ENCODE measurements at places on chromosomes 4 and X.
A peak's percentile ranks its signal among the peaks of the same experiment; 100 is the strongest.

- DNase-seq: no peak
Observed at GRCh38 chr4:82792912-82793649, 5.5 kb downstream of the SCD5 start.

GRCh38 chrX:36241397-36241796, 321.9 kb downstream of the CFAP47 start:
- no peak for DNase-seq

GRCh38 chrX:9875801-9876200, 89.6 kb downstream of the SHROOM2 start:
- DNase-seq: no peak

- no peak for DNase-seq
Observed at GRCh38 chrX:150854856-150855255, 43.6 kb downstream of the CD99L2 start.

GRCh38 chr4:151876381-151876988, 115.7 kb upstream of the GATB start:
- no peak for DNase-seq

DNA sequence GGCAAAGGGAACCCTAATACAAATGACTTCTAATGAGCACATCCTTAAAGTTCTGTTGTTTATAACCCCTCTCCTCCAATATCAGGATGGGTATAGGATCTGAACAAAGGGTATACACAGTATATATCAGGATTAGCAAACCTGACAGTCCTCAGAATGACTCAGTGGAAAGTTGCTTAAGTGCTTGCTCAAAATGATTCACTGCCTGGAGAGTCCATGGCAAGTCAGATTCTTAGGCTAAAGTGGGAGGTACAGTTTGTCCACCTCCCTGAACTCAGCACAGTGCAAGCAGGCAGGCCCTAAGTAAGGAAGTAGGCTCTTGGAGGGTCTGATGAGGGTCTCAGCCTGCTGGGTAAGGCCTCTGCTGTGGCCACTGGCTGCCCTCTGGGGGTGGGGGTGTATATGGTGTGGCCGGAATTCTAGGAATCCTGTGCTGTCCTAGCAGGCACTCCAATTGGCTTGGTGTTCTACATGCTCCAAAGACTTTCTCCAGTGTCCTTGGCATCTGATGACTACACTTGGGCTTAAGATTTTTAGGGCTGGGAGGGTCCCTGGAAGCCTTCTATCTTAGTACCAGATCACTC, 54.3 kb downstream of the CHRDL1 start:
- DNase-seq: peak; percentile 15

DNA sequence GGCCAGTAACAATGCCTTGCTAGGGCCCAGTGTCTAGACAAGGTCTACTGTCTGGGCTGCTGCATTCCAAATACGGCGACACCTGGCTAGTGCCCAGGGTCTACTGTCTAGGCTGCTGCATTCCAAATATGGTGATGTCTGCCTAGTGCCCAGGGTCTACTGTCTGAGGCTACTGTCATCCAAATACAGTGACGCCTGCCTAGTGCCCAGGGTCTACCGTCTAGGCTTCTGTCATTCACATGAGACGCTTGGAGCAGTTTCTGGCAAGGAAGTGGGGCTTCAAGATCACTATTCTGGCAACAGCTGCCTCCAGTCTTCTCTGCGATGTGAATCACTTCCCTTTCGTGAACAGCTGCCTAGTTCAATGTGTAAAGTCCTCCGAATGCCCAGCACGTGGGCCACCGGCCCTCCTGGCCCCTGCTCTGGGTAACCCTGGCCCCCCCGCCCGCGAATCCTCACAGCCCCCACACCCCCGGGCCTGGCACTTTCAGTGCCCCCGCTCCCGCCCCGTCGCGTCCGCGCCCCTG, 12.7 kb downstream of the ACOX3 start:
- peak; percentile 70 for DNase-seq

All from suppressor macrophage treated with lipopolysaccharide for 4 hours (primary cell).